Stimulated activated CD4-positive, alpha-beta T cell treated with anti-CD3 and anti-CD28 coated beads, Interleukin-12 subunit alpha, Interleukin-12 subunit beta, amount 100 ng/mL, for 48 hours (primary cell): ENCODE measurements at places on chromosomes 5 and 9.

DNA sequence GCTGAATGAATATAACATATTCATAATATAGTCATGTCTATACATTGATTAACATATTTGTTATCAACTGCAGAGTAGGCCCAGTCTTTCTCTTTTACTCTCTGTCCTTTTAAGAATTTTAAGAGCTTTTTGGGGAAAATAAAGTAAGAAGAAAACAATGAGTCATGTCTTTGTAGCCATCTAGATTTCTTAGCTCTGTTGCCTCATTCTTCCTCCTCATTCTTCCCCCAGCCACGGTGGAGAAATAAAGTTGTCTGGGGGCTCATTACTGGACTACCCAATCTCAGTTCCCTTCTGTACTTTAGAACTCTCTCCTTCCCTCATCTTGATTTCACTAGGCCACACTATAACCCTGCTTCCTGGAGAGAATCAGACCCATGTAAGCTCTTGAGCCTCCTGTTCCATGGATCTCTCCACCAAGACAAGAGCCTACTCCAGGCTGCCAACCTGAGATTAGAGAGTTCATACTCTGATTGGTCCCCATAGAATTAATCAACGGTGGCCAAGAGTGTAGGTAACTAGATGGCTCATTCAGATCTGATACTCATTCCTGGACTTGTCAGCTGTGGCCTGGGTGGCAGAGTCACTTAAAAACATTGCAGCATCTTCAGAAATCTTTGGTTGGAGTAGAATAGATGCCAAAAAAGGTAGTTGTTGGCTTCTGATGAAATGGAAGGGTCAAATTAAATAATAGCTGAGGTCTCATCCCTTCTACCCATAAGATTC, 44.2 kb downstream of the ITGA1 start:
- DNase-seq = no peak

GRCh38 chr9:132185073-132186009, 23.5 kb downstream of the NTNG2 start:
- DNase-seq = no peak

- no peak for DNase-seq
Measured at GRCh38 chr5:88518131-88519016, 249.7 kb upstream of the TMEM161B start.

GRCh38 chr5:23840083-23840482, 332.7 kb downstream of the PRDM9 start:
- no peak for DNase-seq

DNA sequence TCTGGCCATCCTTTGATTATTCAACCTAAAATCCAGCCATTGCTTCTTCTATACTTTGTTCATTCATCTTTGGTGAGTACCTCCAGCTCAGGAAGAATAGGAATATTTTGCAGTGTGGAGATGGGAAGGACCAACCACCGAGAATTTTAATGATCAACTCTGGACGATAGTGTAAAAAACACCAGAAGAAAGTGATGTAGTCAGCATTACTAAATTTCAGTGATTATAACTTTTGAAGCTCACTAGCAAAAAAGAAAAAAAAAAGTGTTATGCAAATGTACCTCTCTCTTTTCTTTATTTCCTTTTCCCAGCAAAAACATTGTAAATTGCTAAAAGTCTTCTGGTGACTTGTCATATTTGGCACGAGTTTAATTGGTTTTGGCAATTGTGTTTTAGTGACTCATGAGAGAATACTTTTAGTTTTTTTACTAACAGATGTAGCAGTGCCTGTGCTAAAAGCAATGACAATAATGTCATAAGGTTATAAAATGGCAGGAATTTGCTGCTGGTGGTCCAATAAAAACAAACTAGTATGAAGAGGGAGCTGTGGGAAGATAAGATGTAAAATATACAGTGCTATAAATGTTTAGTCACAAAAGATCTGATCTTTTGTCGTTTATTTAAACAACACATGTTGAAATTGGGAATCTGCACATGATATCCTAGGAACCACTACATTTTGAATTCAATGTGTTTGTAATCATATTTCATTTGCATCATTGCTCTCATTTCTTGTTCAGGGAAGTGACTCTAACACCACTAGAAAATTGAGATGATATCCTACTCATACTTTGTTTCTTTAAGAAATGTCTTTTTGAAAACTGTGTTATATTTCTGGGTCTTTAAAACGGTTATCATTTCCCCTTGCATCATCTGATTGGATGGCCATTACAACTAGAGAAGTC, 81.3 kb upstream of the ERCC6L2 start:
- no peak for DNase-seq
